ENCODE measurements at places on chromosomes 5 and 9. TPM values are rescaled to one million over a fixed set of nuclear protein-coding genes. Genes with fewer than 3 reads are reported as not detected.

FAM120A gene
- 127 TPM for total RNA-seq

INSL6 gene
- not detected for total RNA-seq

CBY3 gene
- total RNA-seq = 0.44 TPM

PTPN3 gene
- total RNA-seq = 2.7 TPM

NR5A1 gene
- total RNA-seq = not detected

TCOF1 gene
- 62.3 TPM for total RNA-seq

FOCAD gene
- 29.6 TPM for total RNA-seq

REEP2 gene
- 11.5 TPM for total RNA-seq

CARD9 gene
- total RNA-seq = 1.6 TPM

MLLT3 gene
- total RNA-seq = 47.5 TPM

CATSPER3 gene
- total RNA-seq = 1.1 TPM

STING1 gene
- total RNA-seq = 230 TPM

ZDHHC11 gene
- 28.3 TPM for total RNA-seq

KCTD16 gene
- total RNA-seq = 0.07 TPM

GNG10 gene
- total RNA-seq = 17.2 TPM

NMUR2 gene
- not detected for total RNA-seq

EQTN gene
- not detected for total RNA-seq

Data from activated T-cell treated with anti-CD3 and anti-CD28 coated beads, Interleukin-2, amount 50 U/mL, for 72 hours (primary cell).